ENCODE measurements at places on chromosomes 4 and X.
A peak's percentile ranks its signal among the peaks of the same experiment; 100 is the strongest.

- DNase-seq = peak; percentile 72
Observed at GRCh38 chr4:184288451-184289178, 70.9 kb upstream of the ENPP6 start.

GRCh38 chrX:107669261-107669660 is 41.0 kb downstream of the PRPS1 start:
- DNase-seq = no peak

GRCh38 chr4:186954509-186954908 is 230.9 kb upstream of the FAT1 start:
- no peak for DNase-seq

- no peak for DNase-seq
Observed at GRCh38 chr4:72899621-72900020, 169.9 kb downstream of the COX18 start.

- no peak for DNase-seq
Observed at GRCh38 chr4:149498246-149498645, 317.4 kb downstream of the IQCM start.

DNA sequence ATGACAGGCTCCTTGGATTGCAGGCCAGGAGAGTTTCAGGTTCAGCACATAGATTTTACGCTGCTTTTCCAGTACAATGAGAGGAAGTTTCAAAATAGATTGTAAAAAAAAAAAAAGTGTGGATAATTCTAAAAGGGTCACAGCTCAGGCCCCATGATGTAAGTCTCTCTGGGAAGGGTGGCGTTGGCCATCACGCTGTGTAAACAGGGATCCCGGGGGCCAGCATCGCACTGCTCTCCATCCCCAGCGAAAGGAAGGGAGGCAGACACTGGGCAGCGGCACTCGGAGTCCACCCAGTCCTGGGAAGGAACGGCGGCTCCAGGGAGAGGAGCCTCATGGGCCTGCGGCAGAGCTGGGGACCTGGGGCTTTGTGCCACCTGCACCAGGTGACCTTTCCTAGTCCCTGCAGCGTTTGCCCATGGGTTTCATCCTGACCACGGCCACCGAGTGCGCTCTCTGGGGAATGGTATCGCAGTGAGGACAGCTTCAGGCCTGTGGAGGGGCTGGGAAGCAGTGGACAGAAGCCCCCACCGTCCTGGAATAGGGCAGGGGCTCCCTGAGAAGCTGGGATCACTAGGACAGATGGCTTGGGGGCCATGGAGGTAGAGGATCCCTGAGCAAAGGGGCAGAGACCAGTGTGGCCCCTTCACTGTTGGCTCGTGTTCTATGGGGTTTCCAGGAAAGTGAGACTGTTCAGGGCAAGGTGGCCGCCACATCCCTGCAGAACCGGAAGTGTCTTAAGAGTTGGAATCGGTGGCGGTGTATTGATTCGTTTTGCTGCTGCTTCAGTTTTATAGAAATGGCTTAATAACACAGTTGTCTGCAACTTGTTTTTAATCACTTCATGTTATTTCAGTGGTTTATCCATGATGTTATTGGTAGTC is 38.9 kb downstream of the RGS12 start:
- DNase-seq = no peak

- DNase-seq = no peak
Observed at GRCh38 chr4:183263787-183264386, 56.2 kb downstream of the CLDN22 start.

- DNase-seq = no peak
Observed at GRCh38 chr4:123555807-123556273, 159.2 kb downstream of the SPRY1 start.

GRCh38 chr4:73989928-73990327 is 1.9 kb upstream of the PPBP start:
- DNase-seq = no peak

DNA sequence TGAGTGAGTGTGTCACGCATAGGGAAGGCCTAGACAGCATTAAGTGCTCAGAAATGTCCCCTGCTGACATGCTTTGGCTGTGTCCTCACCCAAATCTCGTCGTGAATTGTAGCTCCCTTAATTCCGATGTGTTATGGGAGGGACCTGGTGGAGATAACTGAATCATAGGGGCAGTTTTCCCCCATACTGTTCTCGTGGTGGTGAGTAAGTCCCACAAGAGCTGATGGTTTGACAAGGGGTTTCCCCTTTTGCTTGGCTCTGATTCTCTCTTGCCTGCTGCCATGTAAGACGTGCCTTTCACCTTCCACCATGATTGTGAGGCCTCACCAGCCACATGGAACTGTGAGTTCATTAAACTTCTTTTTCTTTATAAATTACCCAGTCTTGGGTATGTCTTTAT is 78.0 kb downstream of the NSUN7 start:
- DNase-seq = peak; percentile 9

DNA sequence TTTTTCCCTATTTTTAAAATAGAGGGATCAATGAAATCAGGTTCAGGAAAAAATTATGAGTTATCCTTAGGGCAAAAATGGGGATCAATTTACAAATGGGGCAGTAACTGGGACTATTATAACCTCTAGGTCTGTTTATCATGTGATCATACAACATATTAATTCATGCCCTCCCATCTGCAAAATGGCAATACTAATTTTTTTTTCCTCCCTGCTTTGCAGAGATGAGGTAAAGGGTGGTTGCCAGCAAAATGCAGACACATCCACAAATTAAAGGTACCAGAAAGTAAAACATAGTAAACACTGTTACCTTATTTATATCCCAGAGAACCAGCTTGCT is 467 bp downstream of the HSD17B11 start:
- no peak for DNase-seq

DNA sequence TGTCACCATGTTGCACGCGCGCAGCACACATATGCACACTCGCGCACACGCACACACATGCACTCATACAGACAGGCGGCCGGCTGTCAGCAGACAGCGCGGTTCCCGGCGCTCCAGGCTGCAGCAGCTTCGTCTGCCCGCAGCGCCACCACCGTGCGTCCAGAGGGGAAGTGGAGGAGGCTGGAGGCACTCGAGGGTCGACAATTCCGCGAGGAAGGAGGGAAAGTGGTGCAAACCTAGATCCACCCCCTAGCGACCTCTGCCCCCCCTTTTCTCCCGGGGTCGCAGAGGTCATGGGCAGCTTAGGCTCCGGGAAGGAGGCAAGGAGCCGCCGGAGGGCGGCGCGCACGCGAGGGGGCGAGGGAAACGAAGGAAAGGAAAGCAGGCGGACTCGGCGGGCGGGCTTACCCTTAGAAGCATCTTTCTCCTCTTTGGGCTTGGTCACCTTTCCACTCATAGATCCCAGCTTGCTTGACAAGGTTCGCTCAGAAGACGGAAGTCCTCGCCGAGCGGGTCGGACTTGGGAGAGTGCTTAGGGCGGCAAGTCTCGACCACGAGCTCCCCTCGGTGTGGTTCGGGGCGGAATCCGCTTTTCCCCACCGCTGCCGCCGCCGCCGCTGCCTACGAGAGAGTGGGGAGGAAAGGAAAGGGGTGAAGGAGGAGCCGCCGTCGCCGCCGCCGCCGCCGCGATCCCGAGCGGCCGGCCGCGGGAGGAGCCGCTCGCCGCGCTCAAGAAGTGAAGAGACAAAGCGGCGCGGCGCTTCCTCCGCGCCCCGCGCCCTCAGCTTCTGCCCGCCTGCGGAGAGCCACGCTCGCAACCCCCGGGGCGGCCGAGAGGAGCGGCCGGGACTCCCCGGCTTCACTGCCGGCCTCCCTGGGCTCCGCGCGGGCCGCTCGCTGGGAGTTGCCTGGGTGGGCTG is 326.6 kb upstream of the F9 start:
- peak; percentile 12 for DNase-seq

DNA sequence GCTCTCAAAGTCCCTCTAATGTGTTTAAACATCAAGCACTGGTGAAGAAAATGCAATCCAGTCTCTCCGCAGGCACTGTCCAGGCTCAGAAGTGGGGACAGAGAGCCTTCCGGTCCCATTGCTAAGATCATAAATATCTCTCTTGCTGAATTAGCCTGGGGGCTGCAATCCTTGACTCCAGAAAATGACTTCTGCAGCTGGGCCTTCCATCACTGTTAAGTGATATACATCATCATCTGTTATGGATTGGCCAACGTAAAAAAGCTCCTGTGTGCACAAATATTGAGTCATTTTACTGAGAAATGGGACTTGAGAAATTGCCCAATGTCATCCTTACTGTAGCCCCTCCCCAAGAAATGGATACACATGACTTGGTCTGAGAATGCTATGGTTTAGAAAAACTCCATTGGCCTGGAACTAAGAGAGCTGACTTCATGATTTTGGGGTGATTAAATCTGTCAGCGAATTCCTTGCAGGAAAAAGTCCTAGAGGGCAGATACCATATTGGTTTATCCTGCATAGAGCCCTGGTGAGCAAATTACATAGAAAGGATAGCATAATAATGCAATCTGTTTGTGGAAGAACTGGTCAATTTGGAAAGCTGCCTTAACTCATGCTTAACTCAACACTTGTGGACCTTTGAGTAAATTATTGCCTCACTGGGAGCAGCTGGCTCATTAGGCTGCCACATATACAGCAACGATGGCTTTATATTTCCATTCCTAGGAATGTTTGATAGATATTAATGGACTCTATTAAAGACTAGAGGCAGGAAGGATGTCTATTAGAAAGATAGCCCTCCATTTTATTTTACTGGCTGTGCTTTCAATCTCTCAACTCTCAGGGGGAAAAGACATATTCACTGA is 346.1 kb downstream of the GBA3 start:
- no peak for DNase-seq

Data from stimulated activated CD4-positive, alpha-beta T cell treated with anti-CD3 and anti-CD28 coated beads, Interleukin-15, amount 100 ng/mL, for 24 hours (primary cell).